Myometrial cell (primary cell): ENCODE measurements at places on chromosomes 2 and 18. TPM values are rescaled to one million over a fixed set of nuclear protein-coding genes. Genes with fewer than 3 reads are reported as not detected.

Gene CFC1
- not detected in 2 replicates for total RNA-seq

Gene TXNDC2
- total RNA-seq = not detected in 2 replicates

Gene SERPINB13
- total RNA-seq = not detected in 2 replicates

Gene CPLX4
- not detected in 2 replicates for total RNA-seq

Gene LDAH
- total RNA-seq = 13.5 and 19.1 TPM in 2 replicates

Gene ASPRV1
- under 0.01 and 0.18 TPM in 2 replicates for total RNA-seq

Gene PARD6G
- total RNA-seq = 0.71 TPM in 1 of 2 replicates, not detected in the other

Gene ITM2C
- total RNA-seq = 72.5 and 84.8 TPM in 2 replicates

Gene MDH1B
- total RNA-seq = 0.29 and 0.53 TPM in 2 replicates

Gene SERPINB12
- not detected in 2 replicates for total RNA-seq

Gene UGT1A5
- not detected in 2 replicates for total RNA-seq

Gene CPS1
- total RNA-seq = 12.4 and 23.2 TPM in 2 replicates

Gene MAP3K19
- not detected in 2 replicates for total RNA-seq
